ENCODE measurements at places on chromosomes 12 and 14. TPM values are rescaled to one million over a fixed set of nuclear protein-coding genes. Genes with fewer than 3 reads are reported as not detected.

Gene PSME1
- total RNA-seq, result 283 TPM

DNA sequence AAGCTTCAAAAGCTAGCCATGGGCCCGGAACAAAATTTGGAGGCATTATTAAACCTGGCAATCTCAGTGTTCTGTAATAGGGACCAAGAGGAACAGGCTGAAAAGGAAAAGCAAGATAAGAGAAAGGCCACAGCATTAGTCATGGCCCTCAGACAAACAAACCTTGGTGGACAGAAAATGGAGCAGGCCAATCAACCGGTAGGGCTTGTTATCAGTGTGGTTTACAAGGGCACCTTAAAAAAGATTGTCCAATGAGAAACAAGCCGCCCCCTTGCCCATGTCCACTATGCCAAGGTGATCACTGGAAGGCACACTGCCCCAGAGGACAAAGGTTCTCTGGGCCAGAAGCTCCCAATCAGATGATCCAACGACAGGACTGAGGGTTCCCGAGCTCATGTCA, 653.9 kb upstream of the TMEM132C start:
- no peak overlapping the region for H3K27ac ChIP-seq
- no peaks in the 10 kb centered on the region for H3K4me1 ChIP-seq
- H3K36me3 ChIP-seq, result no peaks in the 10 kb centered on the region

Gene GALNT8
- total RNA-seq, result 0.95 TPM

Gene REP15
- total RNA-seq, result 0.46 TPM

DNA sequence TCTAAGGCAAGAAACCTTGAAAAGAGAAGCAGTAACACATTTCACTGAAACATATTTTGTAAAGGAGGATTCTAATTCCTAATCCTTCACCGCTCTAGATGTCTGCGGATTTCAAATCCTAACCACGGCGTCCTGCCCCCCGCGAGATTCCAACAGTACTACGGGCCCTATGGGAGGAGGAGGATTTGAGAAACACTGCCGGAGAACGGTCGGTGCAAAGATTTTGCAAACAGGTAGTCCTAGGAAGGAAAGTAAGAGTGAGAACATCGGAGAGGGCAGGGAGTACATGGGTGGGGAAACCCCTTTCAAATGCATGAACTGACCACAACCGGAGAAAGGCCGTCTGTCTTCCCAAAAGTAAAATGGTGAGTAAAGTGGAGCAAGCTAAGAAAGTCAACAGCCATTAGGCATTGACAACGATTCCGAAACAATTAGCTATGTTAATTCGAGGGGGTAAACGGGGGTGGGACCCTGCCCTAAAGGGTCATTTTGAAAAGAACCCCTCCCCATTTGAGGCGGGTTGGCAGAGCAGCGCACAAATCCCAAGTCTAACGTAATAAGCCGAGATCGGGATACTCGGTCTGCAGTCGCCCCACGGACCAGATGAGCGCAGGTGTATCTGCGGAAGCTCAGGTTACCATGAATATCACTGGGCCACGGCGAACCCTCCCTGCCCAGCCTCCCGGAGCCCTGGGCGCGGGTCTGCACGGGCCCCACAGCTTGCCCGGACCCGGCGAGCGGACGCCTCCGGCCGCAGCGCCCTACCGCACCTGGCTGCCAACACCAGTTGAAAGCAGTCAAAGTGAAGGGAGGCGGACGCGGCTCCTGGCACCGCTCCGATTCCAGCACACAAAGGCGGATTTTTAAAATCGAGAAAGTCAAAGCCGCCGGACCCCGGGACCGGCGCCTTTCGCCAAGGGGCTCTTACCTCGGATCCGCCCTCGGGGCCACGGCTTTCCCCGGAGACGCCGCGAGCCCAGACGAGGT, 662 bp downstream of the EPS8 start:
- peaks cover 14% of the 10 kb centered on the region for H3K27me3 ChIP-seq
- peak overlapping the region; percentile 88 for H3K4me3 ChIP-seq
- H3K4me1 ChIP-seq, result no peaks in the 10 kb centered on the region
- no peaks in the 10 kb centered on the region for H3K36me3 ChIP-seq

GRCh38 chr12:77469578-77470333, 360.9 kb upstream of the NAV3 start:
- H3K27ac ChIP-seq, result no peak overlapping the region
- no peaks in the 10 kb centered on the region for H3K27me3 ChIP-seq
- no peaks in the 10 kb centered on the region for H3K36me3 ChIP-seq
- no peaks in the 10 kb centered on the region for H3K4me1 ChIP-seq
- H3K4me3 ChIP-seq, result no peak overlapping the region

GRCh38 chr12:122099856-122100255, 21.3 kb downstream of the MLXIP start:
- H3K4me3 ChIP-seq, result peak overlapping the region; percentile 5
- H3K36me3 ChIP-seq, result no peaks in the 10 kb centered on the region
- H3K27ac ChIP-seq, result peak overlapping the region; percentile 71
- DNase-seq, result no peak
- peaks cover 62% of the 10 kb centered on the region for H3K4me1 ChIP-seq

Gene DYRK2
- 120 TPM for total RNA-seq

Gene NANOG
- total RNA-seq, result not detected

GRCh38 chr14:65214741-65215140, 112.4 kb upstream of the MAX start:
- H3K27ac ChIP-seq, result no peak overlapping the region
- H3K4me1 ChIP-seq, result peaks cover 10% of the 10 kb centered on the region
- H3K27me3 ChIP-seq, result no peaks in the 10 kb centered on the region
- H3K36me3 ChIP-seq, result no peaks in the 10 kb centered on the region

DNA sequence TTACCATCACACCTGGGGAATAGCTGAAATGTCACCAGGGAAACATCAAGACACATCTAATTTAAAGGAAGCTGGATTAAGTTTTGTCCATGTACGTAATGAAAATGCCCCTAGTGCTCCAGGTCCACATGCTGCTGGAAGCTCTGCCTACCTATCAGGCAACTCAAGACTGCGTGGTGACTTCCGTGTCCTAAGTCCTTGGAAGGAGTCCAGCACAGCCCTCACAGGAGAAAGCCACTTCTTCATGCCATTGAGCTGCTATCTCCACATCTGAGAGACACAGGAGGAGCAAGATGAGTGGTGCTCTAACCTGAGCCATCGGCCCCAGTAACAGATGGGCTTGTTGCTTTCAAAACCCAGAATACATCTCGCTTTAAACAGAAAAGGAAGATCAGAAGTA, 316.4 kb downstream of the DPF3 start:
- no peaks in the 10 kb centered on the region for H3K36me3 ChIP-seq
- DNase-seq, result no peak
- no peak overlapping the region for H3K27ac ChIP-seq
- H3K27me3 ChIP-seq, result peaks cover 3% of the 10 kb centered on the region
- H3K4me1 ChIP-seq, result no peaks in the 10 kb centered on the region
- no peak overlapping the region for H3K4me3 ChIP-seq

DNA sequence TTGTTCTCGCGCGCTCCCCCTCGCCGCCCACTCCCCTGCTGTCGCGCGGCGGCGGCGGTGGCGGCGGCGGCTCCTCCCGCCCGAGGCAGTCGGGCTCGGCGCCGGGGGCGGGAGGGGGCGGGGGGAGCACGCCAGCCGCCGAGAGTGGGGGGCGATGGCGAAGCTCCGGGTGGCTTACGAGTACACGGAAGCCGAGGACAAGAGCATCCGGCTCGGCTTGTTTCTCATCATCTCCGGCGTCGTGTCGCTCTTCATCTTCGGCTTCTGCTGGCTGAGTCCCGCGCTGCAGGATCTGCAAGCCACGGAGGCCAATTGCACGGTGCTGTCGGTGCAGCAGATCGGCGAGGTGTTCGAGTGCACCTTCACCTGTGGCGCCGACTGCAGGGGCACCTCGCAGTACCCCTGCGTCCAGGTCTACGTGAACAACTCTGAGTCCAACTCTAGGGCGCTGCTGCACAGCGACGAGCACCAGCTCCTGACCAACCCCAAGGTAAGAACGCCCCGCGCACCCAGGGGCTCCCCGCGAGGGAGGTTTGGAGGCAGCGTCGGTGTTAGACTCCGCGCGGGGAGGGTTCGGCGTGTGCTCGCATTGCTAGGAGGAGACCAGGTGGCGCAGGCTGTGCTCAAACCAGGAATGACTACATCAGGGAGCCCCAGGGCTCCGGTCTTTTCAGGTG, 629 bp downstream of the KCNMB4 start:
- peak; percentile 64 for DNase-seq
- no peaks in the 10 kb centered on the region for H3K27me3 ChIP-seq
- no peaks in the 10 kb centered on the region for H3K36me3 ChIP-seq

DNA sequence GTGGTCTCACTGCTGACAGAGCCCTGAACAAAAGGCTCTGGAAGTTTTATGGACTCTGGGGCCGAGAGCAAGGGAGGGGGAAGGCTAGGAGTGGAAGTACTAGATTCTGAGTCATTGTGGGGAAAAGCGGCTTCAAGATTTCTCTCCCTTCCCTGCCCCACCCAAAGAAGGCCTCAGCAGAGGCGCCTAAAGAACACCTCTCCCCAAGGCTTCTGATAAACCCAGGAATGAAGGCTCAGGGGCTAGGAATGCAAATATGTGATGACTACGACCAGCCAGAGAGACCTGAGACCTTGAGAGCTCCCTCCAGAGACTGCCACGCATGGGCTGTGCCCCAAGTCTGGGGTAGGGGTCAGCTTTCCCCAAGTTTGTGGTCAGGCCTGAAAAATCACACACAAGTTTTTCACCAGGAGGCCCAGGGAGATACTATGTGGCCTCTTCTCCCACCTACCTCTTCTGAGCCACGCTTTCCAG, 130.7 kb upstream of the HIF1A start:
- H3K4me1 ChIP-seq, result peaks cover 13% of the 10 kb centered on the region
- no peak overlapping the region for H3K27ac ChIP-seq
- H3K4me3 ChIP-seq, result no peak overlapping the region

DNA sequence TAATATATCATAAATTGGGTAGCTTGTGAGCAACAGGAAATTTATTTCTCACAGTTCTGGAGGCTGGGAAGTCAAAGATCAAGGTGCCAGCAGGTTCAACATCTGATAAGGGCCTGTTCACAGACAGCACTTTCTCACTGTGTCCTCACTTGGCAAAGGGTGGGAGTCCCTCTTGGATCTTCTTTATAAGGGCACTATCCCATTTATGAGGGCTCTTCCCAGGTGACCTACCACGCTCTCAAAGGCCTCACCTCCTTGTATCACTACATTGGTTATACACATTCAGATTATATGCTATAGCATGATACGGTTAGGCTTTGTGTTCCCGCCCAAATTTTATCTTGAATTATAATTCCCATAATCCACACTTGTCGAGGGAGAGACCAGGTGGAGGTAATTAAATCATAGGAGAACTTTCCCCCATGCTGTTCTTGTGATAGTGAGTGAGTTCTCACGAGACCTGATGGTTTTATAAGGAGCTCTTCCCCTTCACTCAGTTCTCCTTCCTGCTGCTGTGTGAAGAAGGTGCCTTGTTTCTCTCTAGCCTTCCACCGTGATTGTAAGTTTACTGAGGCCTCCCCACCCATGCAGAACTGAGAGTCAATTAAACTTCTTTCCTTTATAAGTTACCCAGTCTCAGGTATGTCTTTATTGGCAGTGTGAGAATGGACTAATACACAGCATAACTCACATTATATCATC, 19.2 kb upstream of the LRIG3 start:
- no peaks in the 10 kb centered on the region for H3K36me3 ChIP-seq
- H3K27me3 ChIP-seq, result no peaks in the 10 kb centered on the region
- H3K4me3 ChIP-seq, result no peak overlapping the region
- no peak for DNase-seq

- H3K27ac ChIP-seq, result no peak overlapping the region
- H3K36me3 ChIP-seq, result no peaks in the 10 kb centered on the region
- H3K27me3 ChIP-seq, result no peaks in the 10 kb centered on the region
- no peaks in the 10 kb centered on the region for H3K4me1 ChIP-seq
These were observed 89.4 kb downstream of the SUDS3 start for GRCh38 chr12:118465706-118466105.

Gene GPR137C
- not detected for total RNA-seq

Gene PPP1R1A
- total RNA-seq, result not detected

Gene SERPINA12
- not detected for total RNA-seq

Gene EML5
- 4.9 TPM for total RNA-seq

- H3K36me3 ChIP-seq, result no peaks in the 10 kb centered on the region
- no peak overlapping the region for H3K27ac ChIP-seq
- no peak overlapping the region for H3K4me3 ChIP-seq
- H3K4me1 ChIP-seq, result peaks cover 12% of the 10 kb centered on the region
- no peaks in the 10 kb centered on the region for H3K27me3 ChIP-seq
These were observed 6.6 kb downstream of the PPHLN1 start for GRCh38 chr12:42332301-42333285.

DNA sequence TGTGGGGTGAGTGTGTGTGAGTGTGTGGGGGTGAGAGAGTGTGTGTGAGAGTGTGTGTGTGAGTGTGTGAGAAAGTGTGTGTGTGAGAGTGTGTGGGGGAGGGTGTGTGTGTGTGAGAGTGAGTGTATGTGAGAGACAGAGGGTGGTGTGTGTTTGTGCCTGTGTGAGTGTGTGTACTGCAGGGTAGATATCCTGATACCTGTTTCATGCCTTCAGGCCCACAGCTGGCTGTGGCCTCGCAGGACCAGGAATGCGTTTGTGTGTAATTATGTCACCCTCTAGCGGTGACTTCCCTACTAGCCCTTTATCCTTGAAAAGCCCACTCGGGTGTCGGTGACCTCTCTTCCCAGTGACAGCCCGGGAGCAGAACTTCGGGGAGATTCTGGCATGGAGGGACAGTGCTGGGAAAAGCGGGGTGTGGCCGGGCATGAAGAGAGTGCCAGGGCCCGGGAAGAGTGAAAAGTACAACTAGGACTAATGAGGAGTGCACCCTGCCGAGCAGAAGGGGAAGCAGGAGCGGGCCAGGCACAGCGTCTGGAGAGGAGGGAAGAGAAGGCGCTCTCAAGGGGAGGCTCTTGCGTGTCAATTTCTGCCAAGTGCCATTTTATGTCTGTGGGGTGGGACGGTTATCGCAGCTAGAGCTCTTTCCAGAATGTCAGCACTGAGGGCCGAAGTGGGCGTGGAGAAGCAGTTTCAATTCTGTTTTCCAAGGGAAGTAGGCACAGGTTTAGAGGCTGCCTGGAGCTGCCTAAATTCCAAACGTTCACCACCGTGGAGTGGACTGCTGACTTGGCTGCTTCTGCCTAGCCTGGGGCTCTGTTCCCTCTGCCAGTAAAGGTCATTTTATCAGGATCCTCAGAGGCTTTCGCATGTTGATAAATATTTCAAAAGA, 11.0 kb upstream of the FBXL14 start:
- peaks cover 28% of the 10 kb centered on the region for H3K4me1 ChIP-seq
- H3K4me3 ChIP-seq, result peak overlapping the region; percentile 40
- no peak overlapping the region for H3K27ac ChIP-seq
- H3K27me3 ChIP-seq, result no peaks in the 10 kb centered on the region

DNA sequence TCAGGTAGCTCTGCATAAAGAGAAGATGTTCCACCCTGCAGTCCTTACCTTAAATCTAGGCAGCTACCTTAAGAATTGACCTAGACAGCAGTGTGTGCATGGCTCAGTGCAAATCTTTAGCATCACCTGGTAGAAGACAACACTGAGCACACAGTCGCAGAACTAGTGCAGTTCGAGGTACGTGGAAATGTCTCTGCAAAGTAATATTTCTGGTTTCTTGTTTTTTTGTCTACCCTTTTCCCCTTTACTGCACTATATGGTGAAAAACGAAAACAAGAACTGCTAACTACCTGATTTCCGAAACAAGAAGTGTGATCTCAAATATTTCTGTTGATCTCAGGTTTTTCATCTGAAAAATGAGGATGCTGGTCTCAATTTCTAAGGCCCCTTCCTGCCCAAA, 82.5 kb downstream of the ETV6 start:
- no peak for DNase-seq
- no peaks in the 10 kb centered on the region for H3K27me3 ChIP-seq
- H3K4me3 ChIP-seq, result peak overlapping the region; percentile 13
- no peaks in the 10 kb centered on the region for H3K36me3 ChIP-seq
- peak overlapping the region; percentile 35 for H3K27ac ChIP-seq

Gene IFNG
- 11.8 TPM for total RNA-seq
